ENCODE measurements at places on chromosomes 5 and 9.

DNA sequence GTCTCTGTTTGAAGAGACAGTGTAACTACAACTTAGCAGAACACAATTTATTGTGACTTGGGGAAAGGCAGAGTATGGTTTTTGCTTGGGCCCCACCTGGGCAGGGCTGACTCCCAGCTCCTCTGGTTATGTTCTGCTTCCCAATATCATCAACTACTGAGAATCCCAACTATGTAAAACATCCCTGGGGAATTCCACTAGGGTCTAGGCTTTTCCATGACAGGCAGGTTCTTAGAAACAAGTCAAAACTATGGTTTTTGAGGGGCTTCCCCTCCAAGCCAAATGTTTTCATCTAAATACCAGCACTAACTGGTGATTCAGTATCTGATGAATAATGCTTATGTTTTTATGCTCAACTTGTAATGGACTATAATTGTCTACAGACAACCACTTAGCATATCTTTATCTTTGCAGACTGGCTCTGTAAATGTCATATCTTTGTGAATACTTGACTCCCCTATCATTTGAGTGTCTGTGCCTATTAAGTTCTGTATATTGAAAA, 409.5 kb downstream of the PDE4D start:
- DNase-seq = no peak

DNA sequence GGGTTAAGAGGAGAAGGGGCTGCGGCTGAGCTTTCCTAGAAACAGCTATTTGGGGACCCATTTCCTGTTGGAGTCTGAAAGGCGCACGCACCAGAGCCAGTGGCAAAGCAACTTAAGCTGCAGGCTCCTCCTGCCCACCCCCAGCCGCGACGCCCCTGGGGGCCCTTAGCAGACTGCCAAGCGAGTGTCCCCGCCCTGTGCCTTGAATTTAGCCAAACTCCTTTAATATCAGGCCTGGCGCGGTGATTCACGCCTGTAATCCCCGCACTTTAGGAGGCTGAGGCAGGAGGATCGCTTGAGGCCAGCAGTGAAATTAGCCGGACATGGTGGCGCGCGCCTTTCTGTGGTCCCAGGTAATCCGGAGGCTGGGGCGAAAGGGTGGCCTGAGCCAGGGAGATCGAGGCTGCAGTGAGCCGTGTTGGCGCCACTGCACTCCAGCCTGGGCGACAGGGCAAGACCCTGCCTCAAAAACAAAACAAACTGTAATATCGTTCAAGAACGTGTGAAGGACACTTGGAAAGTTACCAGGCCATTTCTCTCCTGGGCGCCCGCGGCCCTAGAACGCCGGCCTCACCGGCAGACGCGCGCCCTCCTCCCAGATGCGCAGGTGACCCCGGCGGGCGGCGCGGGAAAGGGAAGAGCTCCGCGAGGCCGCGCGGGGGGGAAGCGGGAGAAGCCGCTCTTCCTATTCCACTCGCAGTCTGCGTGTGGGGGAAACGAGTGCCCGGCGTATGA, 1.0 kb upstream of the F2R start:
- DNase-seq = no peak

GRCh38 chr5:26847041-26847736, 191.2 kb downstream of the CDH9 start:
- no peak for DNase-seq

DNA sequence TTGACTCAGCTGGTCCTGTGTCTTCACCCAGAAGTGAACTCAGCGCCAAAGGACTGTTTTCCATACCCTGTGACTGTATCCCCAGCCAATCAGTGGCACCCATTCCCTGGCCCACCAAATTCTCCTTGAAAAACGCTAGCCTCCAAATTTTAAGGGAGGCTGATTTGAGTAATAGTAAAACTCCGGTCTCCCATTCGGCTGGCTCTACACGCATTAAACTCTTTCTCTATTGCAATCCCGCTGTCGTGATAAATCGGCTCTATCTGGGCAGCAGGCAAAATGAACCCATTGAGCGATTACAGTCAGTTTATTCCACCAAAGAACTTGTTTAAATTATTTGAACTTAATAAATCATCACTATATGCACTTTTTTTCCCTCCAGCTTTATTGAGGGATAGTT, 55.9 kb upstream of the PPP1R26 start:
- no peak for DNase-seq

GRCh38 chr9:83956086-83956435, 24.0 kb downstream of the HNRNPK start:
- DNase-seq = no peak

GRCh38 chr5:78763659-78764189, 115.2 kb upstream of the LHFPL2 start:
- no peak for DNase-seq

- no peak for DNase-seq
Observed at GRCh38 chr9:89037891-89038290, 46.6 kb downstream of the S1PR3 start.

DNA sequence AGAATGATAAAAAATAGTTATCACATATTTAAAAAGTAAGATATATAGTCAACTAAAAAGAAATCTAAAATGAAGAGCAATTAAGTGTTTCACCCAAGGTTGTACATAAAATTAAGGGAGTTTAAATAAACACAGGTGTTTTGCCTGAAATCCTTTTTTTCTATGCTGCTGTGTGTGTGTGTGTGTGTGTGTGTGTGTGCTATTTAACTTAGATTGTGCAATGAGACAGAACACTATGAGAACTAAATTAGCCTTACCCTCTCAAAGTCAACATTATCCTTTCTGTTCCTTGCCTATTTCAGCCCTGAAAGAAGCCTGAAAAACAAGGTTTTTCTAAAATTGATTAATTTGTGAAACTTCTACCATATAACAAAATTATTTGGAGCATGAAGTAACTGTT, 516.2 kb downstream of the ELAVL2 start:
- no peak for DNase-seq

DNA sequence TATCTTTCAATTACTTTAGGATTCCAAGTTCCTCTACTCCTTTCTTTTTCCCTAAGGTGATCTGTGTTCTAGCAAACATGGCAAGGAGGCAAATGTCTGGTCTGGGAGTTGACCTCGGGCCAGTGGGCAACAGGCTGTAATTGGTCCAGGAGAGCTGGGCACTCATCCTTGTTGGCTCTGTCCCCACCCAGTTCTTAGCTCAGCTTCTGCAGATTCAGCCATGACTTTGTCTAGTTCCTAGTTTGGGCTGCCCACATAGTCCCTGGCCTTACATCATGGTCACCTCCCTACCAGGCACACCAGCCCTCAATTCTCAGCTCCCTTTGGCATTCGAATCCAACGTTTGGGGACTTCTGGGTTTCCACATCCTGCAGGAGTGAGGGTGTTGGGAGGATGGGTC, 92.1 kb upstream of the DAP start:
- no peak for DNase-seq

- no peak for DNase-seq
Observed at GRCh38 chr5:157479612-157480510, 19.8 kb downstream of the NIPAL4 start.

GRCh38 chr5:53578854-53579253, 18.4 kb downstream of the NDUFS4 start:
- no peak for DNase-seq

DNA sequence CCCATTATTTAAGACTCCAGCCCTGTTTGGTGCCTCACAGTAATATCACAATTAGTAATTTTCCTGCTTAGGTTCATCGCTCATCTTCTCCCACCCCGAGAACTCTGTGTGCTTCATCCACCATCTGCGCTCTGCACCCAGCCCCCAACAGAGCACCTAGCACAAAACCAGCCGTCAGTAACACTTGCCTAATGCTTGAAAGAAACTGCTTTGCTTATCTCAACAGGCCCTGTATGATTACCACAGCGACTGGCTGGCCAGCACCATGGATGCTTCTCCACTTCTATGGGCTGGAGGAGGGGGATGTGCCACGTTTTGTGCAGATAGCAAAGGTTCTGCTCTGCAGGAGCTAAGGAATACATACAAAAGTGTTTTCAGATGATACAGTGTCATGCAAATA, 166.8 kb downstream of the SPOCK1 start:
- no peak for DNase-seq

DNA sequence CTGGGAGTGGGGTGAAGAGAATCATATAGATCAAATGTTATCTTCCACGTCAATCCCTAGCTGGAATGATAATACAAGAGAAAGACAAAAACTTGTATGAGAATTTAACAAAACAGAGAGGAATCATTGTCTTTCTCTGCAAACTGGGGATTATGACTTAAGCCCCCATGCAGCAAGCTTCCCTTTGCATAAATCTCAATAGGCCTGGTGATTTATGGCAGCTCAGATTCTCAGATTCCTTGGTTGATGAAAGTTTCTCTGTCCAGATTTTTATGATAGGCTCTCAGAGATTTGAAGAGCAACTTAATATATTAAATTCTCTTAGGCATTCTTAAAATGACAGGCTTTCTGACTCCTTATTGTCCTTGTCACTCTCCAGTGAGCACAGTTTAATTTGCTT, 56.0 kb downstream of the RASGRF2 start:
- no peak for DNase-seq

- no peak for DNase-seq
Observed at GRCh38 chr5:154993461-154993860, 20.1 kb upstream of the KIF4B start.

DNA sequence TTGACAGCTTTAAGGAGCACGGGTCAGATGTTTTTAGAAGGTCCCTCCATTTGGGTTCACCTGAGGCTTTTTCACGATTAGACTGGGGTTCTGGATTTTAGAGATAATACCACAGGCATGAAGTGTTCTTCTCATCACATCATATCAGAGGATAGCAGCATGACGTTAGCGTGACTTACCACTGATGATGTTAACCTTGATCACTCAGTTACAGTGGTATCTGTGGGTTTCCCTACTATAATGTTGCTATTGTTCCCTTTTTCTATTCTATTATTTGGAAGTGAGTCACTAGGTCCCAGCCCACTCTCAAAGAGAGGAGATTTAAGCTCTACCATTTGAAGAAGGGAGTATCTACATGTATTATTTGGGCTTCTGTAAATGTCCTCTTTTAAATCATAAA, 300.0 kb downstream of the MAST4 start:
- DNase-seq = no peak

GRCh38 chr9:33107762-33108161, 31.3 kb upstream of the SMU1 start:
- no peak for DNase-seq

GRCh38 chr9:108040783-108041182, 551.2 kb upstream of the KLF4 start:
- no peak for DNase-seq

DNA sequence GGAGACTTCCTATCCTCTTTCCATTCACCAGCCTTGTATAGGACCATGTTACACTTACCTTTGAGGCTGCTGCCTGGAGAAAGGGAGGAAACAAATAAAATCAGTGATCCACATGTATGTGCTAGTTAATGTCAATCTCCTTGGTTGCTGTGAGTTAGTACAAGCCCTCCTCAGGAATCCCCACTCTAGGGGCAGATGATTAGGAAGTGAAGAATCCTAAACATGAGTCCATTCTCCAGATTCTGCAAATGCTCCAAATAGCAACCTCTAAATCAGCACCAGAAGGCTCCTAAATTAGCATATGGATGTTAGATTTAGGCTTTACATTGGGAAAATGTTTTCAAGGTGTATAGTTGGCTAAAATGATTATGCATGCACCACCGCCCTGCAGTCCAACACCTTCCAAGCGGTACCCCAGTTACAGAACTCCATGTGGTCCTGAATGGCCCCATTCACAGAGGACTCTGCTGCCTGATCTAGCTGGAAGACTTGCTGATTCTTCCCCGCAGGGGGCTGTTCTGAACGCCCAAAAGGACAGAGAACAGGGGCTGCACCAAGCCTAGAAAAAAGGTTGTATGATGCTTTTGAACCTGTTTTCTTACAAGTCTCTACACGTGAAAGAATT, 123.2 kb downstream of the TLE1 start:
- DNase-seq = no peak

- DNase-seq = no peak
Observed at GRCh38 chr9:129225815-129226214, 47.8 kb upstream of the IER5L start.

DNA sequence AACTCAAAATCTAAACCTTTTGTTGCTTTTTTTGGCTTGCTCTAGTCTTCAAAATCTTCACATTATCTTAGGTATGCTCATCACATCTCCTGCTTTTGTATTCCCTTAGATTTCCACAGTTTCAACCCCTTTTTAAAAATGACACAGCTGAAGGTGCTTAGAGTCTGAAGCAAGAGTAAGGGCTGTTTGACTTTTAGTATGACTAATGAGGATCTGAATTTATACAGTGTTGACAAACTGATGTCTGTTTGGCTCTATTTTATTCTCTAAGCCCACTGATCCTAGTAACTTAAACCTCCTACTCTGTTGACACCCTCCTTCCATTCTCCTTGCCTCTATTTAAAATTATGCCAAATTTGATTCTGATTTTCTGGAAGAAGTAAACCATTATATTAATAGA, 200.1 kb downstream of the MCTP1 start:
- no peak for DNase-seq

DNA sequence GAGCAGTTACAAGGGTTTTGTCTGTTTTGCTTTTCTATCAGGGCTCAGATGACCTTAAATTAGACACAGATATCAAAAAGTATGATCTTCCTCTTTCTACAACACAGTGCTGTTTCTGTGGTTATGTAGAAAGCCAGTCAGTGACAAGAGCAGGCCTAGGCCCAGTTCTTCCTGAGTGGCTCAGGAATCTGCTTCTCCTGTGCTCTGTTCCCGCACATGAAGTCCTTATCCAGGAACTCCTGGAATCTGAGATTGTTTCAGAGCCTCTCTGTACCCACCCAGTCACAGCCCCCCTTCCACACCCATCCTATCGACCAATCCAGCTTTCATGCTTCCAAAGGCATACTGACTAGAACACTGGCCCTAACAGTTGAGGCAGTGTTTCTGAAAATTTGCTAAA, 40.4 kb upstream of the SMU1 start:
- no peak for DNase-seq

GRCh38 chr9:71506821-71507220, 261.5 kb downstream of the CEMIP2 start:
- no peak for DNase-seq

DNA sequence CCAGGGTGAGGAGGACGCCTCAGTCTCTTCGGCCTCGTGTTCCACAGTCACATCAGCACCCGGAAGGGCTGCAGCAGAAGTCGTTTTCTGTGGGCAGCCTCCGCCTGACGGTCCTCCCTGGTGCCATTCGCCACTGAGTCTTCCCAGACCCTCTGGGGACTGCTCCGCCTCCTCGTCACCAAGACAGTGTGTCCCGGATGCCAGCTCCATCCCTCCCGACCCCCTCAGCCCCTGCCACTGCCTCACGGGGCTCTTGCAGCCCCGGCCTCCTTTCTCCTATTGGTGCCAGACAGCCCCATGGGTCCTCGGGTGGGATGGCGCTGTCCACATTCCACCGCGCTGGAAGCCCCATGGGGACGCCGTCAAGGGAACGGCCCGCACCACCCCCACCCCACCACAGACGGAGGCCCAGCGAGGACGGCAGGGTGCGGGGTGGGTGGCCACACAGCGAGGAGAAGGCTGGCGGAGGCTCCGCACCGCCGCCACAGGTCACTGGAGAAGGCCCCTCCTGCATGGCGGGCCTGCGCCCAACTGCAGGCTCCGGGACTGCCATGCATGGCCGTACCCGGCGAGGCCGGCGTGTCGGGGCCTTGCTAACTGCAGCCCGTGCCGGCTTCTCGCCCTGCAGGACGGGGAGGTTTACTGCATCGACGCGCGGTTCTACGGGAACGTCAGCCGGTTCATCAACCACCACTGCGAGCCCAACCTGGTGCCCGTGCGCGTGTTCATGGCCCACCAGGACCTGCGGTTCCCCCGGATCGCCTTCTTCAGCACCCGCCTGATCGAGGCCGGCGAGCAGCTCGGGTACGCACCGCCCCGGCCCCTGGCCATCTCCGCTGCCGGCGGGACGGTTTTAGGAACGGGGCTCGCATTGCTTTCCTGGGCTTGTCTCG, 43.6 kb upstream of the CACNA1B start:
- DNase-seq = no peak

- no peak for DNase-seq
Observed at GRCh38 chr5:23994581-23995370, 487.4 kb downstream of the PRDM9 start.
